ENCODE measurements at places on chromosomes 6 and 20.

DNA sequence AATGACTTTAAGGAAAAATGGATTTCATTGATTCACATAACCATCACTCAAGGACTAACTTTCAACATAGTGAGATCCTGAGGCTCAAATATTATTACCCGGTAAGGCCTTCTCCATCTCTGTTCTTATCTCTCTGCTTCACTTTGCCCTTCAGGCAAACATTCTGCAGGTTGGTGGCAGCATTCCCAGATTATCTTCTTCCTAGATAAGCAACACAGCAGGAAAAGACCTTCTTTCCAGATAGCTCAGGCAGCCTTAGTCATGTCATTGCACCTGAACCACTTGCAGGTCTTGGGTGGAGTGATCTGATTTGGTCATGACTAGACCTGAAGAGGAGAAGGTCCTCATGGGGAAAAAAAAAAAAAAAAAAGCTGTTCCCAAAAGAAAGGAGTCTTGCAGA is 5.3 kb upstream of the HIVEP2 start:
- peak; percentile 34 for DNase-seq

DNA sequence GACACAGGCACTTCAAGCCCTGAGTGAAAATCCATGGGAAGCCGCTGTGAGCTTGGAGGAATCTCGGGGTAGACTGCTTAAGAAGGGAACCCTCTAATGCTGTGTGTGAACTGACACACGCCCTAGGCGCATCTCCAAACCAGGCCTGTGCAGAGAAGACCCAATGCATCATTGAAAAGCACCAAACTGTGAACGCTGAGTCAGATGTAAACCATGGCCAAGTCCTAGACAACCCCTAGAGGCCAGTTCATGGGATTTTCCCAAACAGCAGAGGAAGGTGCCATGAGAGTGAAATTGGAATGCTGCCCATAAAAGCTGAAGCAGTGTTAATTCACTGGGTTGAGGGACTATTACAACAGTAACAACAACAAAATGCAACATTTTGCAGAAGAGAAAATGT is 296.5 kb downstream of the SMOC2 start:
- no peak for DNase-seq

- no peak for DNase-seq
These were observed 2.1 kb upstream of the MUC22 start for GRCh38 chr6:31008165-31008564.

- peak; percentile 83 for DNase-seq
These were observed 185.6 kb downstream of the TSHZ2 start for GRCh38 chr20:53157443-53158408.

DNA sequence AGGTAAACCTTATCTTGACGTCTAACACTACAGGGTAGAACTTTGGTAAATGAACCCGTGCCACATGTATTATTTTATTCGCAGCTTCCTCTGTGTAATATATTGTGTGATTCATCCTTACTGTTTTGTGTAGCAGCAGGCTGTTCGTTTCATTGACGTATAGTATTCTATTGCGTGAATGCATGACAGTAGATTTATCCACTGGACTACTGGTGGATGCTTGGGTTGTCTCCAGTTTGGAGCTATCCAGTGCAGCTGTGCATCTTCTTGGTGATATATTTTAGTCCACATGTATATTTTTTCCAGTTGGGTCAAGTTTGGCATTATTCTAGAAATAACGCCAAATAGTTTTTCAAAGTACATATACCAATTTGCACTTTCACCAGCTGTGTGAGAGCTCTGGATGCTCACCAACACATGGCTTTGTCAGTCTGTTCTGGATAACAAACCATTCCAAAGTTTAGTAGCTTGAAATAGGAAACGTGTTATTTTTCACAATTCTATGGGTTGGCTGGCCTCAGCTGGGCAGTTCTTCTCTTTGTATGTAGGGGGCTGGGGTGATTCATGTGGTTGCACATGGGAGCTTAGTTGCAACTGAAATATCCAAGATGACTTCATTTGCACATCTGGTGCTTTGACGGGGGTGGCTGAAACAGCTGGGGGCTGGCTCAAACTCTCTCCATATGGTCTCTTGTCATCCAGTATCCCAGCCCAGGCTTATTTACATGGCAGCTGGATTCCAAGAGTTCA is 9.3 kb downstream of the ECT2L start:
- DNase-seq: no peak

DNA sequence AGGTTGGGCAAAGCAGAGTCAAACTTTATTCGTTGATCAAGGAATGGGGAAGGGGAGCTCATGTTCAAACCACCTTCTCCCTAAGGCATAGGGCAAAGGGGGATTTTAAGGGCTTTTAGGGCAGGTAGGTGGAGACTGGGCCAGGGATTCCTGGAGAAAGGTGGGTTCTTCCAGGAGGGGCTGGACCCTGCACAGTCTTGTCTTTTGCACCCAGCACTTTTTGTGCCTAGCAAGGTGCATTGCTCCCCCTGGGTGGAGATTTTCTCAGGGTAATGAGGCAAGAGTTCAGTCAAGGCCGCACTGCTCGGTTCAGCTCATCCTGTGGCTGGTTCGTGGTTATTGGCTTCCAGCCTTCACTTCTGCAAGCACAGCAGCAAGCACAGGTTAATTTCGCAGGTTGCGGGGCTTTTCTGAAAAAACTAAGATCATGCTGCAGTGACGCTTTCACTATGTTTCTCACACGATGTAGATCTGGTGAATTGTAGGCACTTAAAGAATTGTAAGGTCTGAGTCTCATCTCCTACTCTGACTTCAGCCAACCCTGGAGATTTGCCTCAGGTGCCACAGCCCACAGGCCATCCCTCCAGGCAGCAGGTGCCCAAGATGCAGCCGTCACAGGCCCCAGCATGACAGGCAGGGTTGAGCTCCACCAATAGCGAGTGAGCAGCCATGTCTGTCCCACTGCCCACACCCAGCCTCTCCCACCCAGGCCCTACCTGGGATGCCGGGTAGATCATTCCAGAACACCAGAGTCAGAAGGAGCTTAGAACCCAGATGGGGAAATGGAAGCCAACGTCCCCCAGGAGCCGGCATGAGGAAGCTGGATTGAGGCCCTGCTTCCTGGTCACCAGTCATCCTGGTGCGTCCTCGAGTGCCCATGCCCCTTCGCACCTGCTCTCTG is 37.1 kb downstream of the SUN5 start:
- no peak for DNase-seq

GRCh38 chr20:1830240-1830639 is 65.0 kb upstream of the SIRPA start:
- peak; percentile 58 for DNase-seq

GRCh38 chr6:28315628-28316027 is 20.3 kb downstream of the ZSCAN31 start:
- no peak for DNase-seq

DNA sequence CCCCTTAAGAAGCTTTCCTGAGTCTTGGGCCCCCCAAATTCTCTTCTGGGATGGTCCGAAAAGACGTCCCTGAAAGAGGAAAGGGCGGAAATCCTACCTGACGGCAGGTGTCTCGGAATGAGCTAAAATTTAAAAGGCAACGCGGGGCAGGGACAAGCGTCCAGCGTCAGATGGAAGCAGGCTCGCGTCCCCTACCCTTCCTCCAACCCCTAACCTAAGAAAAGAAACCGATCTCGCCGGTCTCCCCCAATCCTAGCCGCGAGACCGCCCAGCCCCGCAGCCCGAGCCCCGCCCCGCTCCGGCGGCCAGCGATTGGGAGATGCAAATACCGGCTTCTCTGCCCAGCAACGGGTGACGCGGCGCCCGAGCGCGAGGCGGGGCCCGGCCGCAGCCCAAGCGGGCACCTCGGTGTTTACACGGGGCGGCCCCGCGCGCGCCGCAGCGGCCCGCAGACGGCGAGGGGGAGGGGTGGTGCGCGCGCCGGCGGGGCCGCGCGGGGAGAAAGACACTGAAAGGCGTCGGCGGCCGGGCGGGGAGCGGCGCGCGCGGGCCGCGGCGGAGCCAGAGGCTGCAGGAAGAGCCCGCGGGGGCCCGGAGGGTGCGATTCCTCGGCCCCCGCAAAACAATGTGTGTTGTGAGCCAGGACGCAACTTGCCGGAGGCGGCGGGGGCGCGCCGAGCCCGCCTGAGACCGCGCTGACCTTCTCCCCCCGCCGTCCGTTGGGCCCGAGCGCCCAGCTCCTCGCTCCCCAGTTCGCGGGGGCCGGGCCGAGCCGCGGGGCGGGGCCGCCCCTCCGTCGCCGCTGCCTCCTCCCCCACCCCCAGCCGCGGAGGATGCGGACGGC is at the start of gene SOX12:
SOX12 (plus strand) TSS at position 508 of the 844 bp plus-strand sequence. CDS start 373 bp downstream, outside the sequence.
- peak; percentile 97 for DNase-seq

- peak; percentile 15 for DNase-seq
These were observed 2.4 kb downstream of the LRRN4 start for GRCh38 chr20:6051505-6051904.

GRCh38 chr6:145313041-145313855 is 422.1 kb downstream of the EPM2A start:
- no peak for DNase-seq

GRCh38 chr6:71197267-71197666 is 91.3 kb upstream of the OGFRL1 start:
- DNase-seq: peak; percentile 16

GRCh38 chr20:36786663-36787062 is 13.1 kb upstream of the DSN1 start:
- DNase-seq: no peak

DNA sequence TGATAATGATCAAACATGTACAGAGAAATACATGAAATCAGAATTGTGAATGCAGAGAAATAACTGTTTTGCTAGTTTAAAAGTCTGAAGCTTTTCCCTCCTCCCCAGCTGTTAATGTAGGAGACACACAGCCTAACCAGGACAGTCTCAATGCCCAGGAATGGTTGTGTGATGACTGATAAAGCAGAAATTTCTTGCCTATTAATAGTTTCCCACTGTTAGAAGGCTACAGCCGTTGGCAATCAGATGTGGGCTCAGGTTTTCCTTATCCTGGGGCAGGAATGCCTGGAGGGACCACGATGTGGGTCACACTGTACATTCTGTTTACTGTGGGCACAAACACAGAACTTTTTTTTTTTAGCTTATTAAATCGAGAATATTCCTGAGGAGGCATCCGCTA is 1.9 kb downstream of the PPP1R3D start:
- no peak for DNase-seq

GRCh38 chr20:3093861-3094361 is 9.4 kb upstream of the AVP start:
- no peak for DNase-seq

DNA sequence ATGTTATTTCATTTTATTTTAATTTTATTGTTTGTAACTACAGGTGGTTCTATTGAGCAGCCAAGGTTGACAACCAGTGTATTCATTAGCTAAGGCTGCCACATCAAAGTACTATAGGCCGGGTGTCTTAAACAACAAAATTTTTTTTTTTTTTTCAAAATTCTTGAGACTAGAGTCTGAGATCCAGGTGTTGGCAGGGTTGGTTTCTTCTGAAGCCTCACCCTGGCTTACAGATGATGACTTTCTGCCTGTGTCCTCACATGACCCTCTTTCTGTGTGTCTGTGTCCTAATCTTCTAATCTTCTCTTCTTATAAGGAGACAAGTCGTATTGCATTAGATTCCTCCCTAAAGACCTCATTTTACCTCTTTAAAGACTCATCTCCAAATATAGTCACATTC is 208.4 kb downstream of the MANEA start:
- no peak for DNase-seq

DNA sequence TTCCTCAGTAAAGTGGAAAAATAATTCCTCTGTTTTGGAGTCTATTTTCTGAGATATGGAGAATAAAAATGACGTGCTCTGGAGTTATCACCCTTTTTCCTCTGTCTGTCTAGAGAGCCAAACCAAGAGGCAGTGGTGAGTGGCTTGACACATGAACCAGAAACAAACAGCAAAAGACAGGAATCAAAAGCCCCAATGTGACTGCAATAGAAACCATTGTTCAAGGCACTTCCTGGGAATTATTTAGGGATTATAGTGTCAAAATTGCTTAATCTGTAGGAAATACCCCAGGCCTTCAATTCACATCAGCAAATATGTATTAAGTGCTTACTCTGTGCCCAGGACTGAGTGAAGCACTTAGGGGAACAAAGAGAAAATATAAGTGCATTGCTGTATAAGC is 560.4 kb upstream of the JAG1 start:
- no peak for DNase-seq

DNA sequence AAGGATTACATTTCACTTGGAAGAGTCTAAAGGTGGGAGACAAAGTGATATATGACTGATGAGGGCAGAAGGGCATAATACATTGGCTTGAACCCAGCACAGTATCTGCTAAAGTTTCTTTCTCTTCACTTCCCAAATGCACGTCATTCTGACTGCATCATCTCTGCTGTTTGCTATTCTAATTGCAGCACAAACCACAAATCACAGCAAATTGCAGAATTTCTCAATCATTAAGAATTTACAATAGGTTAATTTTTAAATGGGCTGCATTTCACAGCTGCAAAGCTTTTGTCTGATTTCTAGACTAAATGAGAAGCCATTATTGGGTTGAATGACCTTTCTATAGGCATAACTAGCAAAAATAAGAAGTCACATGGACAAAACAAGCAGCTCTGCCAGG is 337.0 kb downstream of the RNGTT start:
- DNase-seq: no peak

- DNase-seq: no peak
These were observed 40.5 kb upstream of the MDGA1 start for GRCh38 chr6:37738216-37738615.

- DNase-seq: no peak
These were observed 7.0 kb downstream of the KIAA1755 start for GRCh38 chr20:38253571-38253970.

DNA sequence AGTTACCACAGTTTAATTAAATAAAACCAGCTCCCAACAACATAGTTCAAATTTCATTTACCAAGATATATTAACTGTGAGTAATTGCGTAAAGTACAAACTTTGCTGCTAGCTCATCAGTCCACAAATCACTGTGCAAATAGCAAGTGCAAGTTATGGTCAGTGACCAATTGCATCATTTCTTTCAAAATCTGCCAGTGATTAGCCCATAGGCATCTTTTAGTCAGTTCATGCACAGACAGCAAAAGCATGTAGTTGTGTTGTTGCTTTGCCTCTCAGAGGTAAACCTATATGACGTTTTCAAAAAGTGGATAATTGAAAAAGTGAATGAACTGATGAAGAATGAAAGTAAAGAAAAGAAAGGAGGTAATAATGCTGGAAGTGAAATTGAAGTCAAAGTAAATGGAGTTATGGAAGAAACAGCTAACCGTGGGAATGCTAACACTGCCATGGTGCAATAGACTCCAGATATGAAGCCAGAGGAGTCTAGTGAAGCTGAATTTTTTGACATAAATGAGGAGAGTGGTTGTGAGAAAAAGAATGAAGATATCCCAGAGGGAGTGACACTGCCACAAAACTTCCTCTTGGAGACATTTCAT is 36.5 kb downstream of the ENPP1 start:
- no peak for DNase-seq

GRCh38 chr6:164109770-164110140 is 695.2 kb downstream of the QKI start:
- DNase-seq: no peak

GRCh38 chr6:2158596-2159271 is 86.7 kb downstream of the GMDS start:
- DNase-seq: peak; percentile 87

GRCh38 chr6:36124881-36125280 is 5.4 kb upstream of the MAPK13 start:
- no peak for DNase-seq

Data from ELF-1 (cell line).